ENCODE measurements at places on chromosomes 13 and 19.

GRCh38 chr13:91046715-91047327, 300.7 kb upstream of the MIR17HG start:
- no peak for DNase-seq

GRCh38 chr19:43148233-43148632, 38.1 kb downstream of the PSG5 start:
- no peak for DNase-seq

GRCh38 chr19:55257461-55258420, 1.1 kb downstream of the PPP6R1 start:
- no peak for DNase-seq

DNA sequence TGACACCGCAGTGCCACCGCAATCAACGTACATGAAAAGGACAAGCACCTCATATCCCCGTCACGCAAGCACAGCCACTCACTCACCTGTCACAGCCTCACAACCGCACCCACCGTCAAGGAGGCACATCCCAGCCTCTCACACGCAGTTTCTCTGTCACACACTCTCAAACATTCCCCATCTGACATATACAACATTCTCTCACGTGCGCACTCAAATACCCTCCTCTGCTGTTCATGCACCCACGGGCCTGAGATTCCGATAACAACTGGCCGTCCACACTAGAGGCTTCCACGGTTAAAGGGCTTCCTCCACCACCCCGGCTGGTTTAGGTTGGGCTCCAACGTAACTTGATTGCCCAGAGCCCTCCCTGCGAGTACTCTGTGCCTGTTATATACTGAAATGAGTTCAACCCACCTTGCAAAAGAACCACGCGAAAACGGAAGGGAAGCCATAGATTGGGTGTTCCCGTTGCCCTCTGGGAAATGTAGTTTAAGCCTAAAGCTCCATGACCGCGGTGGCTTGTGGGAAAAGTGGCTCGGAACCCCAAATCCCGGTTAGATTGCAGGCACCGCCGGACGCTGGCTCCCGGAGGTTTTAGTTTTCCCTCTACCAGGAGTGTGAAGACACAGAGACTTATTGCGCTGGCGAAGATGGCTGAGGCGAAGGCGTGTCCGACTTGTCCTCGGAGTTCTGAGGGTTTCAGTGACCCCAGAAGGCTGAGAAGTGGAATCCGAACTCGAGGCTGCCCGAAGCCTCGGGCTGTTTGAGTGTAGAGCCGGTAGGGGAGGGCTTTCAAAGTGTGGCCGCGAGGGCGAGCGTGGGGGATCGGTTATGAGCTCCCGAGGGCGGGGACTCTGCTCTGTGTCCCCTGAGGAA, at the start of gene ZNF573:
Gene ZNF573 (minus strand): TSS at position 460 of the 879 bp plus-strand sequence. CDS start 5,857 bp downstream, outside the sequence.
- peak; percentile 89 for DNase-seq

GRCh38 chr19:35013820-35014754, 14.0 kb downstream of the GRAMD1A start:
- no peak for DNase-seq

DNA sequence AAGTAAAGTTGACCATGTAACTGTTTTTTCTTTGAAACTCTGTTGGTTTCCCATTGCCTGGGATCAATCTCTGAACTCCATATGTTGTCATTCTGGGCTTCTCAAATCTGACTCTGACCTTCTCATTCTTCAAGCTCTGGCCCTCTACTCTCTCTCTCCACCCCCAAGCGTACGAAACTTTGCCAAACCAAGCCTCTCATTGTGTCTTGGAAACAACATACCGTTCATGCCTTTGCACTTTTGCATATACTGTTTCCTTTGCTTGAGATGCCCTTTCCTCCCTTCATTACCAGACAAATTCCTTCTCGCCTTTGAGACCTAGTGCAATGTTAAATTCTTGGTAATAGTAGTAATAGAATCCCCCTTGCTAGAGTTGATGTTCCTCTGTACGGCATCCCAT, 113.7 kb downstream of the OLFM4 start:
- no peak for DNase-seq

DNA sequence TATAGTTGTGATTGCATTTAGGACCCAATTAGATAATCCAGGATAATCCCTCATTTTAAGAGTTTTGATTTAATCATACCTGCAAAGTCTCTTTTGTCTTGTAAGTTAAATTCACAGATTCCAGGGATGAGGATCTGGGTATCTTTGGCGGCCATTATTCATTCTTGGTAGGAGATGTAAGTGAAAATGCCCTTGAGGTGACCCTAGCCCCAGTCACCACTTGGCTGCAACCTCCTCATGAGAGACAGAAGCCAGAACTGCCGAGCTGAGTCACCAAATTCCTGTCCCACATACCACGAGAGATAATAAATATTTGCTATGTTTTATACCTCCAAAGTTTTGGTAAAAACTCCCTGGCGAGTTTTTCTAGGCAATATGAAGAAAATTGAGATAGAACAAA, 389.4 kb downstream of the RFC3 start:
- DNase-seq, result no peak

GRCh38 chr13:32175307-32175706, 139.9 kb downstream of the ZAR1L start:
- DNase-seq, result no peak

GRCh38 chr19:6373096-6373812, 660 bp downstream of the ALKBH7 start:
- DNase-seq, result peak; percentile 98

DNA sequence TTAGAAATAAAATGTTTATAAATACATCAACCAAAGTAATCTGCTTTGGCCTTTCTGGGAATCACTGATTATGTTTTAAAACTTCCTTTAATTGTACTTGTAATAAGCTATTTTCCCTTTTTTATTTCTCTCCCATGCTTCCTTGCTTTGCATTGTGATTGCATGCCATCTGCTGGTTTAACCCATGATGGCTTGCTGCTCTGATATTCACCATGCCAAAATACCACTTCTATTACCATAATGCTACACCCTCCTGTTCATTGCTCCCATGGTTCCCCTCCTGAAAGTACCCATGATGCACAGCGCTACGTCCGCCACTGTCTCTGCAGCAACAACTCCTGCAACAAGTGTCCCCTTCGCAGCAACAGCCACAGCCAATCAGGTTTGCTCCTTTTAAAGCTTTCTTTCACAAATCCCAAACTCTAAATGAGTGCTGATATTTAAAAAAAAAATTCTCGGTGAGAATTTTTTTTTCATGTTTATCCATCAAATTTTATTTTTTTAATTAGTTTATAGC, 67.7 kb upstream of the RAP2A start:
- no peak for DNase-seq

DNA sequence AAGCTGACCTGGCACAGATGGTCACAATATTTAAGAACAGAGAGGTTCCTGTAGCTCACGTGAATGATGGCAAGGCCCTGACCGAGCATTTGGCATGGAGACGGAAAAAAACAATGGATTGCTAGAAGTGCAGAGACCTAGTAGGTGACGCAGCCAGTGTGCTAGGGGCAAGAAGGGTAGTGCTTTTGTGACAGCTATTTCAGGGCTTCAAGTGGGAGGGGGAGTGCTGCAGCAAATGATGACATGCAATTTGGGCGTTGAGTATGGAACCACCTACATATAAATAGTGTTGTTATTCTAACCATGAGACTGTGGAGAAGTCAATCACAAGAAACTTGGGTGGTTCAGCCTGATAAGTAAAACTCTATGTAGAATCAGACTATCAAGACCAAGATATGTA, 65.7 kb upstream of the IL17D start:
- no peak for DNase-seq

DNA sequence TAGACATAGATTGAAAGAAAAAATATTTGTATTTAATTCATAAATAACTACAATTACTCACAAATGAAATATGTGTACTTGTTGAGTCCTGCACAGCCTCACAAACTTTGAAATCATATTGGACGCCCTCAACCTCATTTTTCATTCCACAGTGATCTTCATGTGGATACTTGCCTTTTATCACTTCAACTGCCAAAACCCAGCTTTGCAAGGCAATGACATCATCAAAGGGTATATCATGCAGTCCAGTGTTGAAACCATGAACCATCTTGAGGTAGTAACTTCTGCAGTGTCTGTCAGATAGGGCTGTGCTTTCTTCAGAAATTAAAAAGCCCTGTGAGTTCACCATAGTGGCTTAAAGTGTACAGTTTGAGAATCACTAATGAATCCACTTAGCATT, 82.2 kb downstream of the HS6ST3 start:
- no peak for DNase-seq

DNA sequence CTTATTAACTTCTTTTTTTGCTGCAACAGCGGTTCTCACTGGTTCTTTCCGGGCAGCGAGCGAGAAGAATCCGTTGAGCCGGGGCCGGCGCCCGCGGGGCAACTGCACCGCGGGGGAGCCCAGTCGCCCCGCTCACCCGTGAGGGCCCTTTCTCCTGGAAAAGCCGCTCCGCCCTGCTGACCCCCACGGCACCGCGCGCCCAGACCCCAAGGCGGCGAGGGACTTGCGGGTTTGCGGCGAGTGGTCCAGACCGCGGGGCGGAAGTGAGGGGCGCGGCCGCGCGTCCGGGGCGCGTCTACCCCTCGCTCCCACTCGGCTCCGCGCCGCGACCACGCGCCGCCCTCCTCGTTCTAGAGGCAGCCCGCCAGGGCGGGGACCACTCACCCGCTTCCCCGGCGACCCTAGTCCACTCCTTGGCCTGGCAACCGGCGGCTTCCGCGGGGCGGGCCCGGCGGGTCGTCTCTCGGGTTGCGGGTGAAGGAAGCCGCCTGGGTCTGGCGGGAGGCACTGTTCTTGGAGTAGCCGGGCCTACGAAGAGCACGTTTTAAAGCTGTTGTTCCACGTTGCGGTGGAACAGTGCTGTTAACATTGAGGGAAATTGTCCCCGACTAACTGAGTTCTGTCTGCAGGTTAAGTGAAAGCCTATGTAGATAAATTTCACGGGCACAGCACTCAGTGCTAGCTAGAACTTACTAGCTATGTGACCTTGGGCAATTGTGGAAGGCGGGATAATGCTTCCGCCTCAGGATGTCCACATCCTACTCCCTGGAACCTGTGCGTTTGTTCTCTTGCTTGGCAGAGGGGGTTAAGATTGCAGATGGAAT, at the start of gene NEK3:
Gene NEK3 (minus strand): TSS at position 439 of the 824 bp plus-strand sequence. CDS start 3,406 bp downstream, outside the sequence.
- peak; percentile 69 for DNase-seq

- DNase-seq, result no peak
These were observed 9.4 kb upstream of the IGFL1 start for GRCh38 chr19:46220038-46220615.

DNA sequence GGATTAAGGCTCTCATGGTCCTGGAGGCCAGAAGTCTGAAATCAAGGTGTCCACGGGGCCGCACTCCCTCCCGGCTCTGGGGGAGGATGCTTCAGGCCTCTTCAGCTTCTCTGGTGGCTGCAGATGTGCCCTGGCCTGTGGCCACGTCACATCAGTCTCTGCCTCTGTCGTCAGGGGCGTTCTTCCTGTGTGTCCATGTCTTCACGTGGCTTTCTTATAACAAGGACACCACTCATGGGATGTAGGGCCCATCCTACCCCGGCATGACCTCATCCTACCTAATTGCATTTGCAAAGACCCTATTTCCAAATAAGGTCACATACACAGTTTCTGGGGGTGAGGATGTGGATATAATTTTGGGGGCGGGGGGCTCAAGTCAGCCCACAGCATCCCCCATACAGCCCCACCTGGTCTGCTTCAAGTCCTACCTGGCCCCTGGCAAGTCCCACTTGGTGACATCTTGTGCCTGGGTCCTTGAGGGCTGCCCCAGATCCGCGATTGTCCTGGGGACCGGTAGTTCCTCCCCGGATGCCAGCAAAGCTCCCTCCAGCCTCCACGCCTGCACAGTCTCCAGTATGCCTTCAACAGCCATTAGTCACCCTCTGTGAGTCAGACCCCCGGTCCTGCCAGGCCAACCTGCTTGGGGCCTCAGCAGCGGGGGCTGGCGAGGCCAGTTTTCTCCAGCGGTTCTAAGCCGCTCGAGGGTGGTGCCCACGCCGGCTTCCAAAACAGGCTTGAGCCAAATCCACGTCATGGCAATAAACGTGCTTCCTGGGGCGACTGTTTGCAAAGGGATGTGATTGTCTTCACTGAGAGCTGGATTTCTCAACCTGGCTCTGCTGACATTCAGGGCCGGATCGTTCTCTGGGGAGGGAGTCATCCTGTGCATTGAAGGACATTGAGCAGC, 32.2 kb downstream of the MYO9B start:
- no peak for DNase-seq

- no peak for DNase-seq
These were observed 5.4 kb downstream of the PNPLA6 start for GRCh38 chr19:7540761-7541474.

DNA sequence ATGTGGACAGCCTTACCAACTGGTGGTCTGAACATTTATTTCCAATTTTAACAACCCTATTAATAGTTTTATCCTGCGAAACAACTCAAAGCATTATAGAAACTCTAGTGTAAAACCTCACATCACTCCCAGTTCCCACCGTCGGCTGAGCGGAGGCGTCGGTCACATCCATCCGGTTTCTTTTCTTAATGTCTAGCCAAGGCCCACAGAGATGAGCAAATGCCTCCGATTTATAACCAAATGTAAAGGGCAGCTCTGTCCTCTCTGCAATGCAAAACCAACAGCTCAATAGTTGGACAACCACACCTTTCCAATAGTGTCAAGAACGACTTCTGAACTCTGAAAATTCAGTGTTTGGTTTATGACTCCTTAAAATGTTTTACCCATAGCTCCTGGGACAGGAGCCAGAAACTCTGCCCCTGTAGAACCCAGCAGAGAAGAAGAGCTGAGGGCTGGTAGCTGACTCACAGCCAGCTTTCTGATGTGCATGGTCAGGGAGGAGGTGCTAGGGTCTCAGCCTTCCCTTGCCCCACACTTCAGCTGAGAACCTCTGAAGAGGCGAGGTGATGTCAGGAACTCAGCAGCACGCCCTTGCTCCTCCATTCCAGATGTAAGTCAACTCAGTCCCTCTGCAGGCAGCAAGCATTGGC, 90.2 kb upstream of the UQCRFS1 start:
- DNase-seq, result no peak

DNA sequence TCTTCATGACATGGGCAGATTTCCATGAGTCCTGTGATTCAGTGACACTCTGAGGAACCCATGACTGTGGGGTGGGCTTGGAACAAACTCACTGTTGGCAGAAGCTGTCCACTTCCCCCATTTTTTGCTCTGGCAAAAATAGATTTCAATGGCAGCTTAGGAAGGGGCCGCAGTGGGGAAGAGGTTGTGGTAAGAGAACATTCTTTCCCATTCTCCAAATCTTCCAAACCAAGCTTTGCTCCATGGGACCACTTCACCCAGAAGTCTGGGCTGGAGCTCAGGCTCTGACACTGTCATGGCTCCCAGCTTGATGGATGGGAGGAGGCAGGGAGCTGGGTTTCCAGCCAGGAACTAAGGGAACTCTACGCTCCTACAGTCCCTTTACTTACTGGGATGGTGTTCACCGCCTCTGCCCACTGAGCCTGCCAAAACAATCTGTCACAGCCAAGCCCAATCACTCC, 24.9 kb upstream of the MEDAG start:
- DNase-seq, result no peak
